ENCODE measurements at places on chromosomes 2 and 18.

DNA sequence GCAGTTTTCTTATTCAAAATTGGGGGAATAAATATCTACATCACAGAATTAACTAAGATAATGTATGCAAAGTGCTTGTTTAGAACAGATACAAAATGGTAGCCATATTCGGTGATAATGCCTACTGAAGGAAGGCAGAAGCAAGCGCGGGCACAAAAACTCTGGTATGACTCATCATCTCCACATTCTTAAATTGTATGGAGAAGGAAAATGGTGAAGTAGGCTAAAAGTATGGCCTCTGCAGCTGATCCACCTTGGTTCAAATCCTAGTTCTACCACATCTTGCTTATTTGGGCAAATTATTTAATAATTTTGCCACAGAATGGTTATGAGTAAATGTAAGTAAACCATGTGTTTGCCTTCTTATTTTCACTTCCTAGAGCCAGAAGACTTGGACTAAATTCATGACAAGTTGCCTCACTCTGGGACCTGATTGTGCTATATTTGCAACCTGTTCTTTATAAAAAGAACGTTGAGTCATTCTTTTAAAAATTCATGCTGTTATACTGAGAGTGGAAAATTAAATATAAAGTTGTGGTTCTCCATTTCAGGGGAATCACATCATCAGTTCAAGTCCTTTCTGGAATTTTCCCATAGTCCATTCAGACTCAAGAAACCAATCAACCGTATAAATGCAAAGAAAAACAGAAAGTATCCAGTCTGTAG lies 9.0 kb upstream of the CDK15 start:
- DNase-seq: no peak

- DNase-seq: no peak
Measured at GRCh38 chr2:33354981-33355380, 121.5 kb upstream of the RASGRP3 start.

DNA sequence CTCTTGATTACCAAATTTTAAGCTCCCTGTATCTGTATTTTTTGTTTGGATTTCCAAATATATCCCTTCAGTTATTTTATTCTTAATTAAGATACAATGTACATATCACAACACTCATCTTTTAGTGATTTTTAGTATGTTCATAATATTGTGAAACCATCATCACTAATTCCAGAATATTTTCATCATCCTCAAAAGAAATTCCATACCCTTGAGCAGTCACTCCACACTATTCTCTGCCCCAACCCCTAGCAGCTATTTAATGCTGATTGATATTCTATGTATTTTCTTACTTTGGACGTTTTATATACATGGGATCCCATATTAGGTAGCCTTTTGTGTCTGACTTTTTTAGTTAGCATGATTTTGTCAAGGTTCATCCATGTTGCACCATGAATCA lies 127.4 kb upstream of the SLC8A1 start:
- DNase-seq: no peak

GRCh38 chr18:32769071-32769585 lies 3.7 kb downstream of the KLHL14 start:
- no peak for DNase-seq

- peak; percentile 85 for DNase-seq
Measured at GRCh38 chr2:1550658-1551316, 137.5 kb downstream of the TPO start.

GRCh38 chr2:75428646-75429443 lies 131.9 kb downstream of the EVA1A start:
- DNase-seq: no peak

- no peak for DNase-seq
Measured at GRCh38 chr18:41347057-41347456, 608.0 kb upstream of the PIK3C3 start.

GRCh38 chr2:225040142-225040541 lies 2.1 kb downstream of the DOCK10 start:
- no peak for DNase-seq

GRCh38 chr2:219106251-219106650 lies 45.5 kb upstream of the IHH start:
- no peak for DNase-seq

GRCh38 chr2:142989273-142990204 lies 112.1 kb downstream of the KYNU start:
- no peak for DNase-seq

DNA sequence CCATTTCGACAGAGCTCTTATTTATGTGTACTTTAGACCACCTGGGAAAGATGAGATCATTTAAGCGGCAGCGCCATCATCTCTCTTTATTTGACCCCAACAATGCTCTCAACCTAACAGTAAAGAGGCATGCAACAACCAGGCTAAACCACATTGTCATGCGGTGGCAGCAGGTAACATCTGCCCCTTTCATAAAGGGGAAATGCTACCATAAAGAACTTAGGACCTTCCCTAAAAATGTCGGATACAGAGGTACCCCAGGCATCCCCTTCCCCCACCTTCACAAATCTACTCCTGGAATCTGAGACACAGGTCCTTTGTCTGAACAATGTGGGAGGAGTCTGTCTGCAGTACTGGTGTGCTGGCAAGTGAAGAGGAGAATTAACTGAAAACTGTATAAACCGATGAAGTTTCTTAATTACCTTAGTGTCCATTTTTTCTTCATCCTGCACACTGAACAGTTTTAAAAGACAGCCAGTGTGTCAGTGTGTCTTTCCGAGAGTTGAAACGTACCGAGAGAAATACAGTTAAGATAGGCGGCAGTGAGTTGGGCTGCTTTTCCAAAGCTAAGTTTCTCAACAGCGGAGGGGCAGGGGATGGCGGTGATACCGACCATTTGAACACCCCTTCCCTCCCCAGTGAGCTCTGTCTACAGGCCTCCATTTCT lies 1.9 kb downstream of the MEX3C start:
- DNase-seq: no peak

DNA sequence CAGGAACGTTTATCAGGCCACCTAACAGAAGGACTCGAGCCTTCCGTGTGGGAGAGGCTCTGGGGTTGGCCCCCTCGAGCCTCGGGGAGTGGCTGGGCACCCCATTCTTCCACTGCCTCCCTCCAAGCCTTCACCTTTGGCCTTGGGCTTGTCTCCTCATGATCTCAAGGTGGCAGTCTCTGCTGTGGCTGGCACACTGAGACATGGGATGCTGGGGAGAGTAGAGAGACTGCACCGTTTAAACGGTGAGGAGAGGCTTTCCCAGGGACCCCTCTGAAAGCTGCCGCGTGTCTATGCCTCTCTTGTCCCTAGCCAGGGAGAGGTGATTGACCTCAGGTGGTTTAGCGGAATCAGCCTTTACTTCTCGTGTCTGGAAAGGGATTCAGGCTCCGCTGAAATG lies 71.0 kb downstream of the DCDC2C start:
- no peak for DNase-seq

All from GM12892 (cell line).